Mesothelial cell of epicardium (in vitro differentiated cells): ENCODE measurements at places on chromosomes 6 and 20. TPM values are rescaled to one million over a fixed set of nuclear protein-coding genes. Genes with fewer than 3 reads are reported as not detected.

DNA sequence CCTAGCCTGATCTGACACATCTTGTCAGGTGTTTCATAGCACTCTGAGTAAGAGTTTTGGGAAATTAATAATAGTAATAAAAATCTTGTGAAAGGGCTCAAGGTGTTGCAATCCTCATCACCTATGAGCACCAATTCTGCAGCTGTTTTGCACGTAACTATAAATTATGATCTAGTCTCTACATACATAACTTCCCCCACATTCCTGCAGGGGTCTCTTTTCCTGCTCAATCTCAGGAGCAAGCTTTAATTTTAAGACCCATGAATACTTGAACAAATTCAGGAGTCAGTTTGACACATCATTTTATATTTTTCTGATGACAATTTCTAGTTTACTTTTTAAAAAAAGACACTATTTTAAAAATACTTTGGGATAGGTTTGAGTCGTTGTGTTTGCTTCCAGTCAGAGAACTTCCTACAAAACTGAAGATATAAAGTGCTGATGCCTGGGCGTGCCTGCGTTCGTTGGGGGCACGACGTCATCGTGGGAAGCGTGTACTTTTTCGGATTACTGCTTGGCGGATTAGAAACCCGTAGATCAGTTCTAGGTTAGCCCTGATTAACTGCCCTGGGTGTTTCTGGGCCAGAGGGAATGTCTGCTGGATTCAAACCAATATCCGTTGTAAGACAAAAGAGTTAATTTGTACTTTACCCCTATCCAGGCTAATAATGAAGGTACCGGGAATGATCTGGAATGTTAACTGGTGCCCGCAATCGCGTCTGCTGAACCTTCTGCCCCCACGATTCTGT lies 1.0 kb upstream of the E2F3 start:
- peak overlapping the region; percentile 98 for H3K27ac ChIP-seq
- DNase-seq = peak; percentile 39

DNA sequence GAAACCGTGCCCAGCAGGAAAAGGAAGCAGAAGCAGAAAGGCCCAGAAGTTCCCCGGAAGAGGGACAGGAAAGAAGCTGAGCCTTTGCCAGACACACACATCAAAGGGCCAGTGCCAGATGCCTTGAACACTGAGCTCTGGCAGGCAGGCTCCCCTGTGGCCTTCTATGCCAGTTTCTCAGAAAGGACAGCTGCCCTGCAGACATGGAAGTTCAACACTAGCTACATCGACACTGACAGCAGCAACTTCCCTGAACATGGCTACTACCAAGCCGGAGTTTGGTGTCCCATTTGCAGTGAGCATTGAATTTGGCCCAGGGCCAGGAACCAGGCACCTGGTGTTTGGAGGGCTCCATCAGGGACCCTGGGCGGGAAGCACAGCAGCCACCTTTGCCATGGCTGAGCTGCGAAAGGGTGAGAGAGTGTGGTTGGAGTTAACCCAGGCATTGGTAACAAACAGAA lies 8.0 kb upstream of the RAET1E start:
- H3K27me3 ChIP-seq = peaks cover 56% of the 10 kb centered on the region
- DNase-seq = no peak
- H3K27ac ChIP-seq = no peak overlapping the region
- no peaks in the 10 kb centered on the region for H3K4me1 ChIP-seq
- H3K4me3 ChIP-seq = no peak overlapping the region

- H3K4me1 ChIP-seq = peaks cover 57% of the 10 kb centered on the region
- H3K4me3 ChIP-seq = no peak overlapping the region
- peak overlapping the region; percentile 3 for H3K27ac ChIP-seq
- H3K36me3 ChIP-seq = no peaks in the 10 kb centered on the region
- H3K27me3 ChIP-seq = no peaks in the 10 kb centered on the region
Observed at GRCh38 chr6:134741200-134741536, 208.7 kb downstream of the ALDH8A1 start.

- H3K4me3 ChIP-seq = no peak overlapping the region
- H3K27ac ChIP-seq = no peak overlapping the region
- no peaks in the 10 kb centered on the region for H3K27me3 ChIP-seq
- peaks cover 7% of the 10 kb centered on the region for H3K4me1 ChIP-seq
- no peak for DNase-seq
Observed at GRCh38 chr6:128131036-128131435, 230.2 kb upstream of the THEMIS start.

DNA sequence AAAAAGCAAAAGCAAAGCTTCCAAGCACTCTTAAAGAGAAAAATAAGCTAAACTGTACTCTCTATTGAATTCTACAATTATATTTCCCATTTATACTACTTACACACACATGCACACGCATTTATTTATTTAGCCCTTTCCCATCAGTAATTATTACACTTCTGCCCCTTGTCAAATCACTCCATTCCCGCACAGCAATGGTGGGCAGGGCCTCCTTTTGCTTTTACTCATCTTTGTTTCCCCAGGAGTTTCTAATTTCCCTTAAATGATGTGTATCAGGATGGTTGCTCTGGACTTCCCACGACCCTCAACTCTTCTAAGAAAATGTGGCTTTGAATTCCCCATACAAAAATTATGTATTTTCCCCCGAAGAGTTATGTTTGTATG lies 19.9 kb downstream of the PXT1 start:
- peaks cover 22% of the 10 kb centered on the region for H3K4me1 ChIP-seq
- peak overlapping the region; percentile 76 for H3K4me3 ChIP-seq
- H3K27me3 ChIP-seq = no peaks in the 10 kb centered on the region
- no peak for DNase-seq

DNA sequence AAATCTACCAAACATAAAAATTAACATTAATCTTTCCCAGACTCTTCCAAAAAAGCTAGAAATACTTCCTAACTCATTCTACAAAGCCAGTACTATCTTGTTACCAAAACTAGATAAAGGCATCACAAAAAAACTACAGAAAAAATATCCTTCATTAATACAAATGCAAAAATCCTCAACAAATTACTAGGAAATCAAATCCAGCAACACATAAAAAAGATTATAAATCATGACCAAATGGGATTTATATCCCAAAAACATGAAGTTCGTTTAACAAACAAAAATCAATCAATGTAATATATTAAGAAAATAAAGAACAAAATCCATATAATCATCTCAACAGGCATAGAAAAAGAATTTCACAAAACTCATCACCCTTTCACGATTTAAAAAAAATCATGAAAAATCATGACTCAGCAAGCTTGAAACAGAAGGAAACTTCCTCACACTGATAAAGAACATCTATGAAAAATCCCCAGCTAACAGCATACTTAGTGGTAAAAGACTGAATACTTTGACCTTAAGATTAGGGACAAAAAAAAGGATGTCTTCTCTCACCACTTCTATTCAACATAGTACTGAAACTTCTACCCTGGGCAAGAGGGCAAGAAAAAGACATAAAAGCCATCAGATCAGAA lies 43.2 kb downstream of the RANBP9 start:
- H3K4me1 ChIP-seq = peaks cover 34% of the 10 kb centered on the region
- H3K36me3 ChIP-seq = peaks cover 18% of the 10 kb centered on the region
- DNase-seq = no peak
- no peak overlapping the region for H3K27ac ChIP-seq
- H3K27me3 ChIP-seq = no peaks in the 10 kb centered on the region

- H3K4me3 ChIP-seq = no peak overlapping the region
- peaks cover 32% of the 10 kb centered on the region for H3K36me3 ChIP-seq
- DNase-seq = no peak
- no peaks in the 10 kb centered on the region for H3K27me3 ChIP-seq
- no peaks in the 10 kb centered on the region for H3K4me1 ChIP-seq
Observed at GRCh38 chr20:3011752-3012151, 31.7 kb upstream of the GNRH2 start.

DNA sequence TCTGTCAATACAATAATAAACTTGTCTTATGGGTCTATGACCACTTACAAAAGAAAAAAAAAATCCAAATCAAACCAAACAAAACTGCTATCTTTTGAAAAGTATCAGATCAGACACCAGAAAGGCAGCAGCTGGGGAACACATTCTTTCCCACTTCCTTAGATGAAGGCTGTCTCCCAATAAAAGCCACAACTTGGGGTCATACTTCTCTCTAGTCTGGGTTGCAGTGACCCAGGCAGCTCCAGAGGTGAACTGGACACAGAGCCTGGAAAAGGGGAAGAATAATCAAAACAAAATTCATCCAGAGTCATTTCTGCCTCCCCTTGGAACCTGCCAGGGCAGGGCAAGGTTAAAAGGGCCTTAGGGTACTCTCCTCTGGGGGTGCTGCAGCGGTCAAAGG lies 19.1 kb downstream of the ATXN1 start:
- no peaks in the 10 kb centered on the region for H3K27me3 ChIP-seq
- peak overlapping the region; percentile 48 for H3K27ac ChIP-seq
- peaks cover 83% of the 10 kb centered on the region for H3K4me1 ChIP-seq
- DNase-seq = no peak

GRCh38 chr6:128456510-128457230 lies 63.7 kb downstream of the PTPRK start:
- no peaks in the 10 kb centered on the region for H3K27me3 ChIP-seq
- peaks cover 11% of the 10 kb centered on the region for H3K4me1 ChIP-seq
- peaks cover 4% of the 10 kb centered on the region for H3K36me3 ChIP-seq
- no peak for DNase-seq

DNA sequence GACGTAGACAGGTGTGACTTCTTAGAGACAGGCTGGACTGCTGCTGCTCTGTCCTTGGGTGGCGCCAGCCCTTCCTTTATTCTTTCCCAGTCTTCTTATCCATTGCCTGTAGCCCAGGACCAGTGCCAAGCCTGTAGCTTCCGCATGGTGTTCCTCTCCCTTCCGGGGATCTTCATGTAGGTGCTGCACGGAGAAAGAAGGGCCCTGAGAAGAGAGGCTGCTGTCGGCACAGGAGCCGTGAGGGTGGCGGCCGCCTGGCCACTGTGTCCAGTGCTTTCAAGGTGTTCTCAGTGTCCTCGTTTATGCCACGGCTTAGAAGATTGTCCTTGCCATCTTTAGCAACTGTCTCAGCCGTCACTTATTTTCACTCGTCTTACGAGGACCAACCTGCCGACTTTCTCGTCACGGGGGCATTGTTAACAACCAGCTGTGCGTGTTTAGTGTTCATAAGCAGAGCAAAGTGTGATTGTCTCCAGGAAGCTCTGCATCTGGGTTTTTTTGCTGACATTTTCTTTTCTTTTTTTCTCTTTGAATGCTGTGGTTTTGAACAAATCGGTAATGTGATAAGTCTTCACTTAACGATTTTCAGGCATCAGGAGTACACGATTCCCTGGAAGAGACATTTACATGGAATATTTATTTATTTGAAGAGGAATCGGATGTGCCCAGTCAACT lies 61.2 kb downstream of the PPP1R14C start:
- no peak overlapping the region for H3K4me3 ChIP-seq
- peaks cover 3% of the 10 kb centered on the region for H3K4me1 ChIP-seq
- H3K36me3 ChIP-seq = no peaks in the 10 kb centered on the region
- H3K27me3 ChIP-seq = peaks cover 9% of the 10 kb centered on the region

- H3K27ac ChIP-seq = no peak overlapping the region
- H3K4me3 ChIP-seq = no peak overlapping the region
- H3K27me3 ChIP-seq = no peaks in the 10 kb centered on the region
- no peak for DNase-seq
- peaks cover 27% of the 10 kb centered on the region for H3K4me1 ChIP-seq
- H3K36me3 ChIP-seq = no peaks in the 10 kb centered on the region
Observed at GRCh38 chr20:62536871-62537401, 61.1 kb upstream of the GATA5 start.

DNA sequence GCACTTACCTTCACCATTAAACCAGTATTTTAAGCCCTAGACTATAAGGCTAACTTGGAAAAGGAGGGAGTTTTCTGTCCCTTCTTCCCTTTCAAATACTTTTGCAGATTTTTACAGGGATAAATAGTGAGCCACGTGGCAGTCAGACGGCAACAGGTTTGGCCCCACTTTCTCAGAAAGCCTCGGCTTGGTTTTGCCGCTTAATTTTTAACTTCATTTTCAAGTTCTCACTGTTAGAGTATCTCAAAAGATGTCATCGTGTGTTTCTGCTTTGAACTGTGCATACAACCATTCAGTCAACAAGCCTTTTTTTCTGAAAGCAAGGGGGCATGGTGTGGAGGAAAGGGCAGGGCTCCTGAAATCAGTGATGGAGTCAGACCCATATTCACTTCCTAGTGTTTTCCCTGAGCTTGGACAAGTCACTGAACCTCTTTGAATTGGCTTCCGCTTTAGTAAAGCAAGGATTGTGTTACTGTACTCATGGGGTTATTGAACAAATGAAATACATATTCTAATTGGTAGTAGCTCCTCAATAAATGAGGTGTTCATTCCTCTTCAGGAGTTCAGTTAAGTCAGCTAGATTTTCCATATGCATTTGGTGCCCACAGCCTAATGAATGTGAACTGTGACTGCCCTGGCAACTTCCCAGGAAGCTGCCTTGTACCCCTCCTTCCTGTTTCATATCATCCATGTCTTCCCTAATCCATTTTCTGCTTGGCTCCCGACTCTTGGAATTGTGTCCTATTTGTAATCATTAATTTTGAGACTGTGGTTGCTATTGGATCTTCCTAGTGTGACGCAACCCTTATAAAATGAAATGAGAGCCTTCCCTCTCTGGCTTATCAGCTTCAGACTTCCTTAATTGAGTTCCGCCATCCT lies at the start of gene SLC17A2:
Gene SLC17A2 (minus strand): TSS at position 160 of the 879 bp plus-strand sequence. CDS start 4,895 bp downstream, outside the sequence.
- no peaks in the 10 kb centered on the region for H3K36me3 ChIP-seq
- peaks cover 33% of the 10 kb centered on the region for H3K27me3 ChIP-seq
- H3K4me3 ChIP-seq = no peak within 1 kb of the TSS
- no peak within 1 kb of the TSS for H3K27ac ChIP-seq

DNA sequence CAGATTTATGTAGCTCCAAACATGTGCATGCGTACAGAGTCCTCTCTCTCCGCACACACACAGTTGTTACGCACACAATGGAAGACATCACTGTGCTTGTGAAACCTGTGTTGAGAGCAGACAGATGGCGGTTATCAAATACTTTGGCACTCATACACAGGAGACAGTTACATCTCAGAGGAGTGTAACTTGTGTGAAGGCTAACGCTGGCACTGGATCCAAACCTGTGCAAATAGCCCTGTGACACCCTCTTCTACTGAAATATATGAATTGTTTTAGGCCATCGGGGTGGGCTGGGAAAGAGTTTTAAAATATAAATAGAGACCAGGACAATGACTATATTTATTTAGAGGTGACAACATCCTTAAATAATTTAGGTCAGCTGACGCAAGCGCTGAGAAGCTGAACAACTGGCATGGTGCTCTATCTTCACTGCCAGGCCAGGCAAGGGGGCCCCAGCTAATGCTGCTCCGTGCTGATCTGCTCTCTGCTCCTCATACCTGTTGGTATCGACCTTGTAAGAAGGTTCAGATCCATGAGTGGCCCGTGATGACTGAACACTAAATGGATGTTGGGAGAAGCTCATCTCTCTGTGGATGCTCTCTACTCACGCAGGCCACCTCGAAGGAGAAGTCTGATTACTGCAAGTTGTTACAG lies 69.4 kb downstream of the FOXC1 start:
- H3K27me3 ChIP-seq = no peaks in the 10 kb centered on the region
- H3K4me3 ChIP-seq = no peak overlapping the region
- H3K27ac ChIP-seq = peak overlapping the region; percentile 88
- no peak for DNase-seq
- peaks cover 9% of the 10 kb centered on the region for H3K36me3 ChIP-seq

The VSTM2L gene
- 30.9 to 35.9 TPM (median 31.9 TPM) in 3 replicates for total RNA-seq

The ADGB gene
- total RNA-seq = not detected in 3 replicates

The NHSL1 gene
- 66.1 to 73.6 TPM (median 68.0 TPM) in 3 replicates for total RNA-seq

The PNISR gene
- 194 to 206 TPM (median 203 TPM) in 3 replicates for total RNA-seq

The TREML1 gene
- not detected in 3 replicates for total RNA-seq
